ENCODE measurements at places on chromosomes 1 and 21.

GRCh38 chr1:106224426-106224825, 832.0 kb upstream of the PRMT6 start:
- no peak for DNase-seq

DNA sequence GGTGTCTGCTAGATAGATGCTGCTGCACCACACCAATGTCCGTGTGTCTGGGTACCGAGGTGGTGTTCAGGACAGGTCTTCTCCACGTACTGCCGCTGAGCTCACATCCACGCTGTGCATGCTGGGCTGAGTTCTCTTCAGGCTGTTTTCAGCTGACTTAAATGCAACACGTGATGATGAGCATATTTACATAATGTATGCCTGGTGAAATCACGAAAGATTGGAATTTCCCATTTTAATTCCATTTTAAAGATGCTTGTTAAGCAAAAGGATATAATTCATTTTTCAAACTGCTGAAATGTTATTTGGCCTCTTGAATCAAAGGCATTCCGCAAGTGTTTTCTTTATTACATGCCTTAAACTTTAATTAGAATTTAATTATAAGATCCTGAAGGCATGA, 107.9 kb downstream of the FGGY start:
- DNase-seq = no peak

GRCh38 chr1:156973417-156973816, 53.0 kb downstream of the LRRC71 start:
- DNase-seq = no peak

- DNase-seq = no peak
Measured at GRCh38 chr1:37439349-37439995, 34.9 kb upstream of the ZC3H12A start.

- no peak for DNase-seq
Measured at GRCh38 chr1:233544304-233544703, 69.6 kb upstream of the KCNK1 start.

DNA sequence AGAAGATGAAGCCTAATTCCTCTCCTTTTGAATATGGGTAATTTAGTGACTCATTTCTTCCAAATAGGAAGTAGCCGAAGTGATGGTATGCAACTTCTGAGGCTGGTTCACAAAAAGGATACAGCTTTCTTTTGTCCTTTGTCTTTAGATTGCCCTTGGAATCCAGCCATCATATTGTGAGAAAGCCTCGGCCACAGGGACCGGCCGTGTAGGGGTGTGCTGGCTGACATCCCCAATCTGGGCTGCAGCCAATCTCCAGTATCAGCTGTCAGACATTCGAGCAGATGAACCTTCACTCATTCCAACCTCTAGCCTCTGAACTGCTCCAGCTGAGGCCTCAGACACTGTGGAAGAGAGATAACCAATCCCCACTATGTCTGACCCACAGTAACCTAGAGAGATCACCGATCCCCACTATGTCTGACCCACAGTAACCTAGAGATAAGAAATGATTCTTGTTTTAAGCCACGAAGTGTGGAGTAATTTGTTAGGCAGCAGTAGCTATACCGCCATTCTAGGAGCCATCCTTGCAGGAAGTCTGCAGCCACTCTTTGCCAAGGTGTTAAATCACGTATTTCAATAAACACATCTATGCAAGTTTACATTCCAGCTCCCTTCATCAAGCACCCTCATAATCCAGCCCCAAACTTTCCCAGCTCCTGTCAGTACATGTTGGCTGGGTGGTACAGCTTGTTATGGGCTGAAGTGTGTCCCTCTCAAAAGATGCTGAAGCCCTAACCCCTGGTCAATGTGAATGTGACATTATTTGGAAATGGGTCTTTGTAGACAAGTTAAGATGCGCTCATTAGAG, 2.9 kb upstream of the DIP2A start:
- DNase-seq = no peak

DNA sequence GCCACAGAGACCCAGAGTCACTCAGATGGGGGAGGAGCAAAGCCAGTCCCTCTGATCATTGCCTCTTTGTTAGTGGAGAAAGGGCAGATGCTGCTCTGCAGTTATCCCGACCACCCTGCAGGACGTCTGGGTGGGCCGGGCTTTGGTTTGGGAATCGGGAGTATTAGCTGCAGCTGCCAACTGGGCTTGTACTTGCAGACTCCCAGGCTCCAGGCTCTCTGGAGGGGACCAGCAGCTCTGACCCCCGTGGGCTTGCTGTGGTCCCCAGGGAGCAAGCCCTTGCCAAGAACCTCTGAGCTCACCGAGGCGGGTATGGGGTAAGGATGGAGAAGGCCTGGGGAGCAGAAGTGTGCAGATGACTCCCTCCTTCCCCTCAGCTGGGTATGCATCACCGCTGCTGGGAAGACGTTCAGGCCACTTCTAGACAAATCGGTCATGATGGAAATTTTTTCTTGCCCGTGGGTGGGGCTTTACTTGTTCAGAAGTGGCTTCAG, 21.6 kb downstream of the MAPKAPK2 start:
- no peak for DNase-seq

- no peak for DNase-seq
Measured at GRCh38 chr1:219220945-219221344, 47.3 kb downstream of the LYPLAL1 start.

All from NCI-H2029 treated with DMSO at 0.1 percent for 48 hours (cell line).